ENCODE measurements at places on chromosomes 3 and 15. TPM values are rescaled to one million over a fixed set of nuclear protein-coding genes. Genes with fewer than 3 reads are reported as not detected.

The B3GNT5 gene
- polyA plus RNA-seq = 0.23 TPM

The PRTG gene
- not detected for polyA plus RNA-seq

The GPR160 gene
- 3.2 TPM for polyA plus RNA-seq

The KCNMB3 gene
- 1.0 TPM for polyA plus RNA-seq

The EEF1AKMT4 gene
- 6.1 TPM for polyA plus RNA-seq

The SV2B gene
- not detected for polyA plus RNA-seq

The CPNE9 gene
- polyA plus RNA-seq = not detected

The TGM5 gene
- not detected for polyA plus RNA-seq

The PRR20G gene
- polyA plus RNA-seq = not detected

The TARS3 gene
- 7.0 TPM for polyA plus RNA-seq

The PLSCR2 gene
- not detected for polyA plus RNA-seq

The CEP19 gene
- 4.7 TPM for polyA plus RNA-seq

The SMCO1 gene
- not detected for polyA plus RNA-seq

The C3orf49 gene
- polyA plus RNA-seq = not detected

The ACAN gene
- polyA plus RNA-seq = not detected

The ZNF662 gene
- polyA plus RNA-seq = 0.72 TPM

The DISP2 gene
- polyA plus RNA-seq = 0.10 TPM

The ALS2CL gene
- 2.5 TPM for polyA plus RNA-seq

The ABHD10 gene
- polyA plus RNA-seq = 34.3 TPM

The TMEM108 gene
- polyA plus RNA-seq = not detected

The PLA2G4B gene
- 0.42 TPM for polyA plus RNA-seq

The NR2C2 gene
- polyA plus RNA-seq = 13.8 TPM

The IL17RE gene
- polyA plus RNA-seq = 0.31 TPM

The PRRT3 gene
- 3.0 TPM for polyA plus RNA-seq

The PATL2 gene
- 16.6 TPM for polyA plus RNA-seq

The SLC26A6 gene
- 5.4 TPM for polyA plus RNA-seq

The GLT8D1 gene
- 73.3 TPM for polyA plus RNA-seq

The RPL35A gene
- polyA plus RNA-seq = 2,224 TPM

The DLEC1 gene
- 0.09 TPM for polyA plus RNA-seq

The TRIM42 gene
- not detected for polyA plus RNA-seq

The AGTR1 gene
- not detected for polyA plus RNA-seq

The SCG5 gene
- polyA plus RNA-seq = 0.28 TPM

The SERINC4 gene
- polyA plus RNA-seq = 2.8 TPM

The SLMAP gene
- 17.7 TPM for polyA plus RNA-seq

The SGO1 gene
- 2.3 TPM for polyA plus RNA-seq

The EPHB3 gene
- polyA plus RNA-seq = not detected

The SNX22 gene
- 0.85 TPM for polyA plus RNA-seq

The HCLS1 gene
- 499 TPM for polyA plus RNA-seq

The ADGRG7 gene
- polyA plus RNA-seq = not detected

The ACKR4 gene
- polyA plus RNA-seq = 0.16 TPM

The TTC21A gene
- polyA plus RNA-seq = 2.7 TPM

The OSTN gene
- polyA plus RNA-seq = not detected

The ANKRD63 gene
- not detected for polyA plus RNA-seq

The RBPMS2 gene
- not detected for polyA plus RNA-seq

The SST gene
- not detected for polyA plus RNA-seq

The RABL3 gene
- polyA plus RNA-seq = 46.8 TPM

The SPATA12 gene
- not detected for polyA plus RNA-seq

The PP2D1 gene
- polyA plus RNA-seq = 0.23 TPM

The GRIP2 gene
- polyA plus RNA-seq = not detected

The SIDT1 gene
- polyA plus RNA-seq = 17.3 TPM

The MBD4 gene
- polyA plus RNA-seq = 43.6 TPM

Measured in CD4-positive, CD25-positive, alpha-beta regulatory T cell (primary cell).